ENCODE measurements at places on chromosomes 3 and 15. TPM values are rescaled to one million over a fixed set of nuclear protein-coding genes. Genes with fewer than 3 reads are reported as not detected.

The ERICH6 gene
- 0.28 TPM for total RNA-seq

The LMLN gene
- 4.4 TPM for total RNA-seq

The ZNF502 gene
- 6.3 TPM for total RNA-seq

The SECISBP2L gene
- total RNA-seq = 61.2 TPM

The CCRL2 gene
- total RNA-seq = 6.6 TPM

The SERPINI2 gene
- not detected for total RNA-seq

The SI gene
- total RNA-seq = not detected

The SLC28A1 gene
- not detected for total RNA-seq

The PLA2G4E gene
- total RNA-seq = not detected

The SLC6A11 gene
- total RNA-seq = not detected

The CHL1 gene
- total RNA-seq = not detected

The ATP2C1 gene
- total RNA-seq = 39.0 TPM

The GXYLT2 gene
- not detected for total RNA-seq

The RNU5B-1 gene
- 17.0 TPM for total RNA-seq

The STRA6 gene
- total RNA-seq = not detected

The LRRIQ4 gene
- total RNA-seq = not detected

The DYNLT2B gene
- total RNA-seq = 1.1 TPM

The FBXW12 gene
- not detected for total RNA-seq

The MCF2L2 gene
- 5.0 TPM for total RNA-seq

The NR1I2 gene
- total RNA-seq = not detected

The TMEM108 gene
- total RNA-seq = not detected

The KNG1 gene
- not detected for total RNA-seq

The MEX3B gene
- 3.7 TPM for total RNA-seq

Measured in CD8-positive, alpha-beta T cell (primary cell).